Left hindlimb (tissue), 1 donor: ENCODE measurements at places on chromosomes 1 and 21.

- no peak for DNase-seq
These were observed 87.0 kb downstream of the GLUL start for GRCh38 chr1:182304627-182305026.

GRCh38 chr1:12600335-12600734, 17.7 kb downstream of the DHRS3 start:
- DNase-seq = no peak

DNA sequence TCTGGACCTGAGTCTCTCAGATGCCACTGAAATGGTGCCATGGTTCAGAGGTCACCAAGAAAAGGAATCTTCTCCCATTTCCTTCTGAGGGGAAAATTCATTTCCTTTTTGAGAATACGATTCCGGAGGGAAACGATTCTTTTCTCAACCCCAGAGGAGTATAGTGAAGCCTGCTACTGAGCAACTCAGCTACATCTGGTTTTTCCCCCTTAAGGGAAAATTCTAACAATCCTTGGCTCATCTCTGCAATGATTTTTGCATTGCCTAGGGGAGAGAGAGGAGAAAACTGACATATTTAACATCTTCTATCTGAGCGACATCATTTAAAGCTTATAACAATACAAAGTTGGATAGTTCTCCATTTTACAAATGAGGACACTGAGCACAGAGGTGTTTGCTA, 22.4 kb upstream of the KANK4 start:
- DNase-seq = no peak

GRCh38 chr21:34988139-34988538, 61.0 kb downstream of the RUNX1 start:
- no peak for DNase-seq

- peak; percentile 13 for DNase-seq
These were observed 21.1 kb upstream of the ACTRT2 start for GRCh38 chr1:3000214-3000613.

- DNase-seq = no peak
These were observed 241.9 kb downstream of the DNM3 start for GRCh38 chr1:172083191-172083590.

DNA sequence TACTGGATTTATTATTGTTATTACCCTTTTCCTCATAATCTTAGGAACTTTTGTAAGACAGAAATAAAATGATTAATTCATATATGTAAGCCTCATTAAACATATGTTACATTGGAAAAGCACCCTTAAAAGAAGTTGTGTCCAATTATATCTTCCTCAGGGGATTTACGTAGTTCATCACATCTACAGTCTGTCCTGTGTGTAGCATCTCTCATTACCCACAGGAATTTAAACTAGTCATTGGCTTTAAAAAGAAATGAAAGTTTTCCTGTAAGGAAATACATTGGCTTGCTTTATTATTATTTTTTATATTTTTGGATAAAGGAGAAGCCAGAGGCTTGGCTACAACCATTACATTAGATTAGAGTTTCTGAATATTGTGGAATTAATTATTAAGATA, 56.1 kb downstream of the SWT1 start:
- no peak for DNase-seq

GRCh38 chr1:151828921-151829320, 2.7 kb downstream of the RORC start:
- DNase-seq = peak; percentile 61

- peak; percentile 40 for DNase-seq
These were observed 22.9 kb downstream of the NIPAL3 start for GRCh38 chr1:24438423-24438901.

- DNase-seq = no peak
These were observed 2.6 kb upstream of the LDLRAP1 start for GRCh38 chr1:25540750-25541342.

GRCh38 chr1:197321811-197322210, 53.8 kb downstream of the CRB1 start:
- no peak for DNase-seq

DNA sequence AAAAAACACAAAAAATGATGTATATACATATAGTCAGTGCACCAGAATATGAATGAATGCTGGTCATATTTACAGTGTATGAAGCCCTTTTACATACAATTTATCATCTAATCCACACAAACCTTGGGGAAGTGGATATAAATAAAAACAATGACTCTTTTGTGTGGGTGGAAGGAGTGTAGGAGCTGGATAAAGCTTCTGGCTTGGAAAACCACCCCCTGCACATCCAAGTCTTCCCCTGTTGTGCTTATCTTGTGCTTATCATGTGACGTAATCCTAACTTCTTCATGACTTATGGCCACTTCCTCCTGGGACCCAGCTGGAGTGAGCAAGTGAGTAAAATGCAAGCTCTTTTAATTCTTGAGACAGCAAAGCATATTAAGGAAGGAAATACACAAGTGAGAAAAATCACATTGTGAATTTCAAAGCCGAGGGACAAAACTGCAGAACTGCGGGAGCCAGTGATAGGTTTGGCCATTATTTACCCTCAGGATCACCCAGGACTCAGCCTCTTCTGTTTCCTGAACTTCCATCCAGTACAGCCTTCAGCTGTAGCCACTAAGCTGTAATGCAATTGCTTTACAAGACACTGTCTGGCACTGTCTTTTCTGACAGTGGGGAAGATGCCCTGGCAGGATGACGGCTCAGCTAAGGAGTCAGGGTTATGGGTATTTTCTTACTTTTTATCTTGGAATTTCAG, 104.0 kb upstream of the PPM1J start:
- DNase-seq = no peak

DNA sequence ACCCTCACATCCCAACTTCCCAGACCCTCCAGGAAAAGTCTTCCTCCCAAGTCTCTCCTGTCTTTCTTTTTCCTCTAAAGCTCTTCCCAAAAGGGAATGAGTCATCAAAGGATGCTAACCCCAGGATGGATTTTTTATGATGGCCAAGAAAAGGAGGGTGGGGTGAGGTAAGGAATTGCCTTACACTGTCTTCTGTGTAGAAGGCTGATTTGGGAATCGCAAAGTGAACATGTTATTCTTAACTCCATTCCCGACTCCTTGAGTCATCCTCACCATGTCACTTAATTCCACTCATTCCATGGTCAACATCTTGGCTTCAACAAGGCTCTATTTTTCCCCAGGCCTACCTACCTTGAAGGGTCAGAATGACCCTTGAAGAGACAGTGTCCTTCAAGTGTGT, 44.0 kb downstream of the TBX15 start:
- no peak for DNase-seq

DNA sequence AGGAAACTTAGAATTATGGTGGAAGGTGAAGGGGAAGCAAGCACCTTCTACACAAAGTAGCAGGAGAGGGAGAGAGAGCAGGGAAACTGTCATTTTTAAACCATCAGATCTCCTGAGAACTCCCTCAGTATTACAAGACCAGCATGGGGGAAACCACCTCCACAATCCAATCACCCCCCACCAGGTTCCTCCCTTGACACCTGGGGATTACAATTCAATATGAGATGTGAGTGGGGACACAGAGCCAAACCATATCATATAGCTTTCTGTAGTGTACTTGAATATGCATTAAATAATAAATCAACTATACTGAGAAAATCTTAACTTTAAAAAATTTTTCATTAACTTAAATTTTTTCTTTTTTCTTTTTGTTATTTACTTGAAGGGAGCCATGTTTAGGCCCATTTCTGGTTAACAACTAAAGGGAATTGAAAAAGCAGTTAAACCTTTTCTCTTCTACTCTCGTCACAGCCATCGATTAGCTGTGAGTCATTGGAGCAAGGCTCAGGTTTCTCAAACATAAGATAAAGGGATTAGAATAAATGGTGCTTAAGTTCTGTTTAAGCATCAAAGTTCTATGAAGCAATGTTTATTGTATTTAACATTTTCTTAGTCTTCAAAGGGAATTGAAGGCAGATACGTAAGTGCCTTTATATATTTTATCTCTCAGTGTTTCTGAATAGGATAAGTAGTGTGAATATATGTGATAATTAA, 72.2 kb upstream of the DPT start:
- no peak for DNase-seq

GRCh38 chr1:41414716-41415306, 53.6 kb downstream of the FOXO6 start:
- DNase-seq = no peak

GRCh38 chr21:44261675-44262295, at the start of gene DNMT3L:
DNMT3L (minus strand) TSS chr21:44261897; CDS start chr21:44261259, 638 bp downstream.
- DNase-seq = peak; percentile 22

- DNase-seq = no peak
These were observed 20.6 kb upstream of the ELOA start for GRCh38 chr1:23722652-23723051.

- DNase-seq = peak; percentile 38
These were observed 537.8 kb downstream of the SMYD3 start for GRCh38 chr1:245969283-245969682.

DNA sequence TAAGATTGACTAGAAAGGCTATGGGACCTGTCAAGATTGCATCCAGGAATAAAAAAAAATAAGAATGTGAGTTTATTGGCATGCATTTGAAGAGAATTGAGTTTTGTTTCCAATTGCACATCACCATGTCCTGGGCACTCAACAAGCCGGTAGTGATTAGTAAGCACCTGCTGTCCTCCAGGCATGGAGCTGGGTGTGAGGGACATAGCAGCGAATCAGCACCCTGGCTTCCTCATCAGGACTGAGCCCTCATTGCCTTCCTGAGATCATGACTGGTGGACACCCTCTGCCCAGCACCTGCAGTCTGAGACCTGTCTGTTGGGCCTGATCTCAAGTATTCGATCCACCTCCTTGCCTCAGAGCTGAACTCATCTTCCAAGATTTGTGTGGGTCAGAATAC, 26.8 kb downstream of the S100A6 start:
- no peak for DNase-seq

DNA sequence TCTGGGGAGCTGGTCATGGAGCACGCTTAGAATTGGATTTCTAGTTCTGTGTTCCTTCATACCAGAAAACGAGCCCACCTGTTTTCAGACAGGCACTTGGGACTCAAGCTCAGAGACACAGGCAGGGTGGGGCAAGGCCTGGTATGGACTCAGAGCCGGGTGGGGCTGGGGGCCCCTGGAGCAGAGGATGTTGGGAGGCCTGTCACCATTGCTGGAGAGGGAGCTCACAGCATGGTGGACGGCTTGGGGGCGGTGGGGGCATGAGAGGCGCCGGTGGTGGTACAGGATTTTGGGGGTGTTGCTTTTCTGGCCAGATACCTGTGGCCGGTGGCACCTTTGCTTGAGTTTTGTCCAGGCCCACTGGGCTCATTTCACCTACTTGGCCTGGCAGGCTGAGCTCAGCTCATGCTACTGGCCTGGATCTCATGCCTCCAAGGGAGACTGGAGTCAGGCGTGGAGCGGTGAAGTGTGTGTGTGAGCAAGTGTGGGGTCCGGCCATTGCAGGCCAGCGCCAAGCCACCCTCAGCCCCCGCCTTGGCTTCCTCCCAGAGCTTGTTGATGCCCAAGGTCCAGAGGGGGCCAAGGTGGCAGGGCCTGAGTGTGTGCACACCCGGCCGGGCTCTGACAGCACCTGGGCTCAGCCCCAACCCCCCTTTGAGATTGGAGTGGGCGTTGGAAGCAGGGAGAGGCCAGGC, 8.7 kb downstream of the SLX9 start:
- DNase-seq = peak; percentile 12

DNA sequence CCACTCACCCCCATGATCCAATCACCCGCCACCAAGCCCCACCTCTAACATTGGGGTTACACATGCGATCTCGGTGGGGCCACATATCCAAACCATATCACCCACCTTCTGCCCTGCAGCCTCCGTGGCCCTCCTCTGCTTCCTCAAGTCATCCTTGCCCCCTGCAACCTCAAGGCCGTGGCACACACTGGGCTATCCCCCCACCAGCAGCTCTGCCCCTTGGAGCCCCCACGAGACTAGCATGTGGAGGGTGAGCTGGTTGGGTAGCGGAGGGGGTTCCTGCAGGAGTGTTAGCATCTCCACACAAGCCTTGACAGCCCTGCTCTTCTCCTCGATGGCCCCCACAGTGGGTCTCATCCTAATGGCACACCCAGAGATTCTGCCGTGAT, 100.8 kb downstream of the TOMM20 start:
- no peak for DNase-seq

- no peak for DNase-seq
These were observed 1.3 kb upstream of the DOCK7 start for GRCh38 chr1:62689524-62689923.

GRCh38 chr1:84373436-84374141, 24.7 kb upstream of the DNASE2B start:
- no peak for DNase-seq

- DNase-seq = no peak
These were observed 2.7 kb upstream of the CNN3 start for GRCh38 chr1:94929351-94930217.

DNA sequence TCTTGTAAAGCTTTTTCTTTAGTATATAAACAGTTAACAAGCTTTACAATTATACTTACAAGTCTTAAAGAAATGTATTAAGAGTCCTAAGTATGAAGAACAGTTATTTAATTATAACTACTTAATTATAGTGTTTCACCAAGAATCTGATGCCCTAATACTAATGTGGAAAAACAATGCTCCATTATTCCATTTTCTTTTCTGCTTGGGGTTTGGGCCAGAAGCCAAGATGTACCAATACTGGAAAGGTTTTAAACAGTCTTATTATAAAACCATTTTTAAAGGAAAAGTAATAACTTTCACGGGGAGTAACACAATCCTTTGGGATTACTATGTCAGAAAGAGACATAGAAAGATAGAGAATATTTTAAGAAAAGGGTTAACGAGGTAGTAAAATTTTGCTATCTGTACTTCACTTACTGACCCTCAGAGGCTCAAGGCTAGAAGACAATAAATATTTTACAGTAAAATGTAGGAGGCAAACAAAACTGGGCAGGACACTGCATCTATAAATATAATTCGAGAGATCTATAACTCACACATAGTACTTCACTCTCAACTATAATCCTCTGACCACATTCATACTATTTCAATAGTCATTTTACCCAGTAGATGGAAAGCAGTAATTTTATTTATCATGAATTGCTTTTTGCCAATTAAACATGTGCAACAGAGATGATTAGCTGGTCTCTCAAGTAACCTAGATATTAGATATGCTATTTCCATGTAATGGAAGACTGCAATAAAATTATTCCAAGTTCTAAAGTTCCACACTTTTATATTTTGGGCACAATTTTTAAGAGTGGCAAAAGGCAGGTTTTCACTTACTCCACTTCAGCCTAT, 63.9 kb downstream of the LTN1 start:
- DNase-seq = no peak

GRCh38 chr1:115289940-115290339, 48.1 kb downstream of the NGF start:
- no peak for DNase-seq

- peak; percentile 83 for DNase-seq
These were observed 44.0 kb downstream of the YARS1 start for GRCh38 chr1:32773018-32773763.

GRCh38 chr1:3074800-3075199, 5.8 kb downstream of the PRDM16 start:
- DNase-seq = no peak

DNA sequence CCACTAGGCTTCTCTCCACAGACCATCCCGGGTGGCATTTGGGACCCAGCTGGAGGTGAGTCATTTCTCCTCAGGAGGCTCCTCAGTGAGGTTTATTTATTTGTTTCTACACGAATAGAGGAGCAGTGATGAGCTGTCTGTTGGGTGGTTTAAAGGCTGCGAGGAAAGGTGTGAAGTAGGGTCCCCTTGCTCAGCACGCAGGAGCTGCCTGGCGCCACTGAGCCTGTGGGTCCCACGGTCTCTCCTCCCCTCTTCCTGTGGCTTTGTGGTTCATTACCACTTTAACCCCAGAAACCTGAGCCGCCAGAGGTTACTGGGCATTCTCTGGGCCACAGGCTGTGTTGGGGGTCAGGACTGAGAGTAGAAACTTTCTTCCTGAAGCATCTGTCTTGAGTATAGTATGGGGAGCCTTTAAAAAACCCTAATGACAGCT, 39.9 kb downstream of the IL6R start:
- no peak for DNase-seq

- DNase-seq = no peak
These were observed 42.3 kb downstream of the GNG4 start for GRCh38 chr1:235607284-235607683.
